ENCODE measurements at places on chromosomes 12 and 14.
A peak's percentile ranks its signal among the peaks of the same experiment; 100 is the strongest.

GRCh38 chr14:90758028-90758889, 58.0 kb downstream of the TTC7B start:
- DNase-seq, result peak; percentile 86

DNA sequence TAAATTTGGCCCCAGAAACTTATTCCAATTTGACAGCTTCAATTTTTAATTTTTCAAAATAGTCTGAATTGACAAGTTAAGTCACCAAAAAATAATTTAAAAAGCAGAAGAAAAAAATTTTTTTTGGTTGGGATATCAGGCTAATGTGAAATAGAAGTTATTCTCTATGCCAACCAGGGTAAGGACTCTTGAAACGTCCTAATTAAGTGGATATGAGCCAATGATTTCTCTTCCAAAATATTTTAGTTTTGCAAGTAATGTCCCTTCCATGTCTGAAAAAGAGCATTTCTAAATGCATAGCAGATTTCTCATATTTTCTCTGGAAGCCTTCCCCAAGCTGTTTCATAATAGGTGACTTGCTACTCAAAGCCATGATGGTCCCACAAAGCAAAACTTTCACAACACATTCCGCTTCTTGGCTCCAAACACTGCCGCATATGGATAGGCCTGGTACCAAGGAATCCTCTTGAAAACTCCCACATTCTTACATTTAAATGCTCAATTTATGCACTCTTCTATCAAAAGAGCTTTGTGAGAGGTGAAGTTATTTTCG, 65.1 kb downstream of the SIX6 start:
- no peak for DNase-seq

GRCh38 chr14:68791902-68792677, 777 bp downstream of the ZFP36L1 start:
- no peak for DNase-seq

DNA sequence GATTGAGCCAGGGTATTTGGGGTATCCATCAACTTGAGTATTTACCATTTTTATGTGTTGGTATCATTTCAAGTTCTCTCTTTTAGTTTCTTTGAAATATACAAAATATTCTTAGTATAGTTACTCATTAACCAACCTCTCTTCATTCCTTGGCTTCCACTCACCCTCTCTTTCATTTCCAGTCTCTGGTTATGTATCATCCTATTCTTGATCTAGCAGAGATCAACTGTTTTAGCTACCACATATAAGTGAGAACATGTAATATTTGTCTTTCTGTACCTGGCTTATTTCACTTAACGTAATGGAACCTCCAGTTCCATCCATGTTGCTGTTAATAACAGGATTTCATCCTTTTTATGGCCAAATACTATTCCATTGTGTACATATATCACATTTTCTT, 86.9 kb downstream of the DACT1 start:
- no peak for DNase-seq

DNA sequence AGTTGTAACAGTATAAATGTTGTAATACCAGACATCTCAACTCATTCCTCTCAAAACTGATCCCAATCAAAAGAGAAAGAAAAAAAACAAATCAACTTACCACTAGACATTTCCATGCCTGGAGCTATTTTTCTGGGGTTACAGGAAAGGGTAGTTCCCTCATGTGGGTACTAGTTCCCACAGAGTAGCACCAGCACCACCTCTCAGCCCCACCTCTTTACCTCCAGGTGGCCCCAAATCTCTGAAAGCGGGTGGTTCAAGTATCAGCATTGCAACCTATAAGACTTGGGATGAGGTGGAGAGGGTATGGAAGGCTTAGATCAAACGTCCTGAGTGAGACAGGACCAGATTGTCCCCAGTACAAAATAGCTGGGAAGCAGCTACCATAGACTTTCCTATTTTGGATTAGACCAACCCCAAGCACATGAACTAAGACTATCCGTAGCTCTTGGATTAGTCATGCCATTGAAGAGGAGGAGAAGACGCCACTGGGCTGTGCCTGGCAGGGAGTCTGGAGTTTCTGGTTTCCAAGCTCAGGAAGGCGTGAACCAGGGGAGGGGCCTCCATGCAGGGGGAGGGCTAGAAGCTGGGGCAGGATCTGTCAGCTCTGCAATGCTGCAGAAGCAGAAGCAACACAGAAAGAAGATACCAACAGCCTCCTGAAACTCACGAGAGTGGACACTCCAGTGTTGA, at the start of gene SLC39A2:
Gene SLC39A2 (plus strand): TSS at position 620 of the 693 bp plus-strand sequence. CDS start 154 bp downstream, outside the sequence.
- DNase-seq, result no peak

GRCh38 chr12:7130701-7131501, 730 bp downstream of the CLSTN3 start:
- no peak for DNase-seq

GRCh38 chr14:73465823-73466532, 7.6 kb upstream of the NUMB start:
- DNase-seq, result no peak

All from amniotic stem cell (primary cell).